Mononuclear cell (primary cell): ENCODE measurements at places on chromosomes 7 and 10. TPM values are rescaled to one million over a fixed set of nuclear protein-coding genes. Genes with fewer than 3 reads are reported as not detected.

Gene PFKP
- total RNA-seq: 23.1 TPM

Gene ZNF783
- total RNA-seq: 8.5 TPM

Gene SPDYE6
- not detected for total RNA-seq

Gene MMRN2
- 1.2 TPM for total RNA-seq

Gene RADIL
- total RNA-seq: not detected

Gene TRPV6
- total RNA-seq: 0.10 TPM

Gene PLAC9
- total RNA-seq: not detected
